ENCODE measurements at places on chromosomes 7 and 10. TPM values are rescaled to one million over a fixed set of nuclear protein-coding genes. Genes with fewer than 3 reads are reported as not detected.

The PRKAR2B gene
- 3.5 TPM for polyA plus RNA-seq

The LEP gene
- 0.37 TPM for polyA plus RNA-seq

The COL28A1 gene
- polyA plus RNA-seq, result 1.3 TPM

The TMEM26 gene
- polyA plus RNA-seq, result 0.16 TPM

- DNase-seq, result no peak
- no peak overlapping the region for H3K4me3 ChIP-seq
- H3K4me1 ChIP-seq, result peaks cover 39% of the 10 kb centered on the region
- peak overlapping the region; percentile 45 for H3K27ac ChIP-seq
Measured at GRCh38 chr7:6382817-6383216, 64.9 kb downstream of the DAGLB start.

GRCh38 chr7:46784732-46785131 lies 797.2 kb downstream of the TNS3 start:
- no peak overlapping the region for H3K4me3 ChIP-seq
- no peaks in the 10 kb centered on the region for H3K27me3 ChIP-seq
- no peak for DNase-seq
- H3K36me3 ChIP-seq, result no peaks in the 10 kb centered on the region
- no peak overlapping the region for H3K27ac ChIP-seq

DNA sequence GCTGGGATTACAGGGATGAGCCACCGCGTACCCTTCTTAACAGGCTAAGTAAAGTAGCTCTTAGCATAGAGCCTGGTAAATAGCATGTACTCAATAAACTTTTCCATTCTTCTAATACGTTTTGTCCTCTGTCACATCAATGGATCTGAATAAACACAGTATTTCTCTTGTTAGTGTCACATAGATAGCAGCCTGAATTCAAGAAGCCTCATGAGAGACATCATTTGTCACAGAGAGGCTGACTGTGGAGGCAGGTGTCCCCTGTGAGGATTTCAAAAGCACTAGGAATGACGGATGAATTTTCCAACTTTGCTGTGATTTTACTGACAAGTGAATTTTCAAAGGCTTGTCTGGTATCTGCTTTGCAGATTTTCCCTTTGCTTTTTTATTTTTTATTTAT lies 82.6 kb upstream of the CDC14C start:
- no peaks in the 10 kb centered on the region for H3K4me1 ChIP-seq
- H3K36me3 ChIP-seq, result no peaks in the 10 kb centered on the region
- no peak for DNase-seq
- H3K27me3 ChIP-seq, result no peaks in the 10 kb centered on the region
- no peak overlapping the region for H3K27ac ChIP-seq

DNA sequence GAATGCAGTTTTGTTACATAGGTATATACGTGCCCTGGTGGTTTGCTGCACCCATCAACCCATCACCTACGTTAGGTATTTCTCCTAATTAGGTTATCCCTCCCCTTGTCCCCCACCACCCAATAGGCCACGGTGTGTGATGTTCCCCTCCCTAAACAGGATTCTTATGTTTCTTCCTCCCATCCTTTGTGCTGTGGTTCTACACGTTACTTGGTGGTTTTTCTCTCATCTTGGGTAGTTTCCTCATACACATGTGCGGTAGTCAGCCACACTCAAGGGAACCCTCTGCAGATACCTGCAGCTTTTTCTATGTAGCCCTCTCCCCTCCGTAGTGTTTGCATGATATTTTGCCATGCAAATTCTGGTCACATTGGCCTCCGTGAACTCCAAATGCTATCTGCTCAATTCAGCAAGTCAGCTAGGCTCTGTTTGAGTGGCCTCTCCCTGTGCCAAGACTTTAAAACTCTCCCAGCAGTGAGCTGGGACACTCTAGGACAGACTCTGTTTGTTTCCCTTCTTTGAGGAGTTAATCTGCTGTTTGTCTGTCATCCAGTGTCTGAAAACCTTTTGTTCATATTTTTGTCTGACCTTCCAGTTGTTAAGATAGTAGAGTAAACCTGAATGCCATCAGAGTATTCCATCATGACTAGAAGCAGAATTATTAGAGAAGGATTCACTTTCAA lies 41.0 kb downstream of the RABGEF1 start:
- H3K4me3 ChIP-seq, result no peak overlapping the region
- no peaks in the 10 kb centered on the region for H3K27me3 ChIP-seq
- H3K36me3 ChIP-seq, result peaks cover 7% of the 10 kb centered on the region
- H3K27ac ChIP-seq, result no peak overlapping the region
- no peak for DNase-seq
